ENCODE measurements at places on chromosomes 4 and X. TPM values are rescaled to one million over a fixed set of nuclear protein-coding genes. Genes with fewer than 3 reads are reported as not detected.

RASL11B gene
- 1.7 TPM for total RNA-seq

GRCh38 chr4:123037804-123038203 lies 115.4 kb upstream of the NUDT6 start:
- no peak for DNase-seq

DNA sequence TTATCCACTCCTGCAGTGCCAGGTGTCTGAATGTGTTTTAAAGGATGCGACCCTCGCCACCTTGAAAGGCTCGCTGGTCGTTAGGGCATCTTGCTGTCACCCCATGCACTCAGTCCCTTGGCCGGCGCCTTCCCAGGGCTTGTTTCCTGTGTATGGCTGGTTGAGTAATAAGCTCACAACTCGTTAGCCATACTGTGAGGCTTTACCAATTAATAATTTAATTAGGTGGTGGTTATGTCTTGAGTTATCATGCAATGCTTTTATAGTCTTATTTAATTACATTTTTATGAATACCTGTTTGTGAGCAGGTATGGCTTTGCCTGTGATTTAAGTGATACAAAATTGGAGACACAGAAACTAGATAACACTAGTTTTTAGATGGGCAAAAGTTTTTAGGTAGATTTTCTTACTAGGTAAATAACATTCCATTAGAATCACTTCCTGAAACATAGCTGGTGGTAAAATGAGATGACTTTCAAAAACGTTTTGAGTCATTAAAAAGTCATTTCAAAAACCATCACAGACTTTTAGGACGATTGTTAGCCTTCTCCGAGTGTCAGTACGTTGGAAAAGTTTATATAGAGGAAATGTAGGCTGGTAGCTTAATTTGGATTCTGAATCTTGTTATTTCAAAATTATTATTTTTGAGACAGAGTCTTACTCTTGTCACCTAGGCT lies 18.2 kb downstream of the PTTG2 start:
- no peak for DNase-seq

RHOXF2 gene
- total RNA-seq: not detected

- no peak for DNase-seq
Measured at GRCh38 chrX:68997511-68997910, 167.7 kb downstream of the PJA1 start.

- DNase-seq: no peak
Measured at GRCh38 chr4:35772291-35772690, 472.0 kb downstream of the ARAP2 start.

EMCN gene
- total RNA-seq: 27.8 TPM

DNA sequence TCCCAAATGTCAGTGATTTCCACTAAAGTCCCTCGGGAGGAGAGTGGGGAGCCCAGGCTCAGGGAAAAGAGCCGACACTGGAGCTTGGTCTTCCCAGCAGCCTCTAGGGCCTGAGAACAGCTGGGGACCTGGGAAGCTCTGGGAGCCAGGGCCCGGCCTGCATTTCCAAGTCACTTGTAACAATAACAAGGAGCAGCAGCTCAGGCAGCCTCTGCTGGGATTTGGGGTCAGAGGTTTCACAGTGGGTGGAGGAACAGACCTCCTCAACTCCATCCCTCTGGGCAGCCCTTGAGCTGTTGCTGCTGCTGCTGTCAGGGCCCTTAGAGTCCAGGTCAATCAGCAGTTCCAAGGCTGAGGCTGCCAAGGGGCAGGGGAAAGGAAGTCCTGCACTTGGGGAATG lies 11.1 kb downstream of the STARD8 start:
- DNase-seq: no peak

GRCh38 chrX:30008031-30008430 lies 207.3 kb upstream of the MAGEB2 start:
- no peak for DNase-seq

- no peak for DNase-seq
Measured at GRCh38 chrX:9396930-9397329, 67.9 kb upstream of the TBL1X start.

- DNase-seq: no peak
Measured at GRCh38 chrX:12953420-12953819, 21.5 kb upstream of the TMSB4X start.

RAB33A gene
- 1.4 TPM for total RNA-seq

GRXCR1 gene
- not detected for total RNA-seq

DNA sequence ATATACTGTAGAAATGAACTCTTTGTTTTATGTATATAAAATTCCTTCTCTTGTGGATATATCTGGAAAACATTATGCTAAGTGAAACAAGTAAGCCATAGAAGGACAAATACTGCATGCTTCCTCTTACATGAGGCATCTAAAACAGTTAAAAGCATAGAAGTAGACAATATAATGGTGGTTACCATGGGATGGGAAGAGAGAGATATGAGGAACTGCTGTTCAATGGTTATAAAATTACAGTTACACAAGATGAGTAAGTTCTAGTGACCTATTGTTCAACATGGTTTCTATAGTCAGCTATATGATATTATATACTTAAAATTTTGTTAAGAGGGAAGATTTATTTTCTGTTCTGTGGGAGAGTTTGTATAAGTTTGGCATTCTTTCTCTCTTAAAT lies 43.4 kb downstream of the HTRA3 start:
- DNase-seq: no peak

DNA sequence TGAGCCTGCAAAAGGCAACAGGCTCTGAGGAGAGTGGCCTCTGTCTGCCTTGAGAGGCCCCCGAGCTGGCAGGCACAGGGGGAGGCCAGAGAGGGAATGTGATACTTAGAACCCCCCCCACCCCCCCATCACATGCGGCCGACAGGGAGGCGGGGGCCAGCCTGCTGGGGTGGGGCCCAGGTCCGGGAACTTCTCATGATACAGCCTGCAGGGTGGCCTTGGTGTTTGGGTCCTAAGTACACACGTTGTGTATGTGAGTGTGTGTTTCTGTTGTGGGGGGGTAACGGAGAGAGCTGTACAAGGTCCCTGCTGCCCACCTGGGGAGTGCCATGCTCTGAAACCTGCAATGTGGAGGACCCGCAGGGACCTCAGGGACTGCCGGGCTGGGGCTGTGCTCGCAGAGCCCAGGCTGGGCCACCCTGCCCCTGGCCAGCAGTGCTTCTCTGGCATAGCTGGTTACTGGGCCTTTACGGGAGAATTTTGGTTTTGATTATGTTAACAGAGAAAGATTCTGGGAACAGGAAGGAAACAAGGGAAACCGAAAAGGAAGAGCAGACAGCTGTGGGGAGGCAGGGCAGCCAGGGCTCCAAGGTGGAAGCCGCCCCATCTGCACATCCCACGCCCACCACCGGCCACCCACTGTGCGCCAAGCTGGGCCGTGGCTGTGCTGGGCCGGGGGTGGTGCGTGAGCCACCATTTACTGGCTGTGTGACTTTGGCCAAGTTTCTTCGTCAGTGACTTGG lies 19.9 kb downstream of the SH3BP2 start:
- DNase-seq: no peak

ARR3 gene
- not detected for total RNA-seq

IQCM gene
- total RNA-seq: not detected

- no peak for DNase-seq
Measured at GRCh38 chr4:184361443-184361842, 112.9 kb downstream of the IRF2 start.

- DNase-seq: no peak
Measured at GRCh38 chrX:149518236-149518635, 13.1 kb upstream of the IDS start.

GRCh38 chr4:38024206-38024509 lies 64.0 kb downstream of the PTTG2 start:
- no peak for DNase-seq

DNA sequence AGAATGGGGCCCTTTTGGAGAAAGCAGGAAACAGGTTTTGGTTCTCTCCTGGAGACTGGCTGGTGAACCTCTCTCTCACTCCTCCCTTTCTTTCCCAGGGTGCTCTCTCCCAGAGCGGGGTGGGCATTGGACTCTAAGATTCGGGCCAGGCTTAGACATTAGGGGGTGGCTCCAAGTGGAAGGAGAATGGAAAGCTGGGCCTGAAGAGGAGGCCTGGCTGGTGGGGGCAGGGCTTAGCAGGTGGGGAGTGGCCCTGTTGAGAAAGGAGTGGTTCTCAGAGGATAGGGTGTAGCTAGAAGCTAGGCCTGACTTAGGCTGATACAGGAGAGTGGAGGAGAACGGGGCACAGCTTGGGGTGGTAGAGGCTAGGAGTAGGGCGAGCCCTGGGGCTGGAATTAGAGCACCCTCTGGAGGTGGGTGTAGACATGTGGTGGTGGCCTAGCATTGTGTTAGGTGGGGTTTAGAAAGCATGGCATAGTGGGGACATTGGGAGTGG lies 5.7 kb downstream of the PLP2 start:
- DNase-seq: no peak

DNA sequence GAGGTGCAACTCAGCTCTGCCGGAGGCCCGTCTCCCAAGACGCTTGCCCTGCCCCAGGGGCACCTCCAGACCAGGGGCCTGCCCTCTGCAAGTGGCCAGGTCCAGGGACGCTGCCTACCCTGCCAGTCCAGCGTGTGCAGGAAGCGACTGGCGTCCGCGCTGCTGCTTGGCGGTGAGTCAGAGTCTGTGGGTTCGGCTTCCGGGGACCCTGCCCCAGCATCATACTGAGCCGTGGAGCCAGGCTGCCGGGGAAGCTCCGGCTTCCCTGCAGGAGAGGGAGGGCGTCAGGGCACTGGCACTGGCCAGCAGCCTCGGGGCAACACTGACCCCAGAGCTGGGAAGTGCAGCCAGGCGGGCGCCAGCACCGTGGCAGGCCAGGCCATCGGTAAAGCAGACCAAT lies 42.5 kb upstream of the CPLX1 start:
- no peak for DNase-seq

CTAG2 gene
- not detected for total RNA-seq

CRLF2 gene
- total RNA-seq: 0.50 TPM

DNA sequence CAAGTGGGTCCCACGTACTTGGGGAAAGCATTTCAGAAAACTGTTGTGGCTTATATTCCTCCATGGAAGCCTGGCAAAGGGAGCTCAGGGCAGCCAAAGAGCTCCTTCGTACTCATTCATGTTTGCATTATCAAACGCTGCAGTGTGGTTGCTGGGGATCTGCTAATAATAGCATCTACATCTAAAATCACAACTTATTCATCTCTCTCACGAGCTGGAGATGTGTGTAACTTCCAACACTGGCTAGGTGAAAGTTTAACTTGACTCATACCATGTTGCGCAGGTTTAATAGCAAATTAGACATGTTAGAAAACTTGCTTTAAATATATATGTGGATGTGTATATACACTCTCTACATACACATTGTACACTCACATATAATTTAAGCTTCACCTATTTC lies 415.1 kb downstream of the AFF2 start:
- DNase-seq: no peak

GRCh38 chr4:185036842-185037241 lies 18.6 kb downstream of the HELT start:
- DNase-seq: no peak

- no peak for DNase-seq
Measured at GRCh38 chr4:24229978-24230377, 340.1 kb upstream of the PPARGC1A start.

- DNase-seq: no peak
Measured at GRCh38 chr4:113958766-113959538, 20.5 kb downstream of the ARSJ start.

DNA sequence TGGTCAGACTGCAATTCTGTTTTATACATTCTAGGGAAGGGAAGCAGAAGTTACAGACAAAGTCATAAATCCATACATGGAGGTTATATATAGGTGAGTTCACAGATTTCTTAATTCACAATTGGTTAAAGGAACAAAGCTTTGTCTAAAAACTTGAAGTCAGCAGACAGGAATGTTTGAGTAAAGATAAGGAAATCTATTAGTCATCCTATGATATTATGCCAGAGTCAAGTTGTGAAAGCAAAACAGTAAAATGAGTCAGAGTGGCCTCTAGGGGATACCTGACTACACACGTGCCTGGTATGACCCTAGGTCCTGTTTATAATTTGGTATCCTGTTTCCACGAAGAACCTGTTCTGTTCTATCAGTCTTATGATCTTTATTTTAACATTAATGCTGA lies 31.5 kb downstream of the ACTRT1 start:
- DNase-seq: no peak

MTMR8 gene
- total RNA-seq: 2.6 TPM

GRCh38 chr4:8082517-8083055 lies 76.0 kb downstream of the ABLIM2 start:
- no peak for DNase-seq

DNA sequence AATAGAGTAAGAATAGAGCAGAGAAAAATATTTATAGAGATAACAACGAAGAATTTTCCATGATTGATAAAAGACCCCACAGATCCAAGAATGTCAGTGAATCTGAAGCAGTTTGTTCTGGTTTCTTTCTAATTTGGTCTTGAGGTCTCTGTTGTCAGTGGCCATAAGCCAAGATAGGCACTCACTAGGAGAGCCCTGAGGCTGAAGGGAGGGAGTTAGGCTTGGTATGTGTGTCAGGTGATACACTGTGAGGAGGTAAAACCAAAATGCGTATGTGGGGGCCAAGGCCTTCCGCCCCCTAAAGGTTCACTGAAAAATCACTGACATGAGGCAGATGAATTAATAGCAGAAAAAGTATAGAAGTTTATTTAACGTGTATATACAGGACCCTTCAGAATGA lies 382.3 kb upstream of the HTR2C start:
- no peak for DNase-seq

LRRC66 gene
- total RNA-seq: 0.38 TPM

HS6ST2 gene
- not detected for total RNA-seq
